ENCODE measurements at places on chromosomes 11 and 22.

DNA sequence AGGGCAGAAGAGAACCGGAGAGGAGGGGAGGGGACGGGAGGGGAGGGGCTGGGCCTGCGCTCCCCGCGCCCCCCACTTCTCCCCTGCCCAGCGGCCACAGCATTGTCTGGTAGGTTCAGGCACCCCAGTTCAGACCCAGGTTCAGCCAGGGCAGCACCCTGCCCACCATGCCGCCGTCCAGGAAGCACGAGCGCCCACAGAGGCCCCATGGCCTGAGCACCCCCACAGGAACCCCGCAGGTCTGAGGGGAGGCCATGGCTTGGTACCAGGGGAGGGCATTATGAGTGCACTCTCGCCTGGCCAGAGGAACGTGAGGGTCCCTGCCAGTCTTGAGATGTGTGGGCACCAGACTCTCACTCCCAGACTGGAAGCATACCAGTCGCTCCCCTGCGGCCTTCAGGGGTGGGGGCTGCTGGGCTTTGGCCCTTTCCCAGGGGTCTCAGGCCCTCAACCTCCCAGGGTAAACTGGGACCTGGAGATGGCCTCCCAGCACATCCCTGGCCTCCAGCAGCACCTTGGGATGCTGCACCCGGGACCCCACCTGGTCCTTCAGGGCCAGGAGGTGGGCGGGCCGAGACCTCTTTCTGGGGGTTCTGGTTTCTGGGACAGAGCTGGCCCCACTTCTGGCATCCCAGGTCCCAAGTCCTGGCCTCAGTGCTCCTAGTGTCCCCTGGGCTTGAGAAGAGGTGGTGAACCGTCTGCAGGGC lies 597 bp upstream of the PLXNB2 start:
- no peak for DNase-seq

DNA sequence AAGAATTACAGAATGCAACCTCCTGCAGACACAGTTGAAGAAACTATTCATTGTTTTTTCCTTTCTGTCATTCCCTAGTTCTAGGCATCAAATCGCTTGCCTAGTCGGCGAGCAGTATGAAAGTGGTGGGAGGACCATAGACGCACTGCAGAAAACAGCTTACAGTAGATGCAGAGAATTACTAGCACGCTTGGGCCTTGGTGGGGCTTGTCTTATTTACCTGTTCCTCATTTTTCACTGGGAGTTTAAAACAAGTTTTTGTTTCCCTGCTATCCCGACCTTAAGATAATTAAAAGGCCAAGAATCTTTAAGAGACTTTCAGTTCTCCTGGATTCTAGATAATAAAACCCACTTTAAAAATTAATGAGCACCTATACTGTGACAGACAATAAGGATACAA lies 713 bp upstream of the ARL14EP start:
- DNase-seq, result no peak

DNA sequence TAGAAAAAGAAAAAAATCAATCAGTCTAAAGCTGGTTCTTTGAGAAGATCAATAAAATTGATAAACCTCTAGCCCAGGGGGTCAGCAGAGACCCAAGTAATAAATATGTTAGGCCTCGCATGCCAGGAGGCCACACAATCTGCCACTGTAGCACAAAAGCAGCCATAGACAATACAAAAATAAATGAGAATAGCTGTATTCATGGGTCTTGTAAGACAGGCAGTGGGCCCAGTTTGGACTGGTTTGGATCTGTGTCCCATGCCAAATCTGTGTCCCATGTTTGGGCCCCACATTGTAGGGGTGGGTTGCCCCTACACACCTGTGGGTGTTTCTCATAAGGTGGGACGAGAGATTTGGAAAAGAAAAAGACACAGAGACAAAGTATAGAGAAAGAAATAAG lies 6.6 kb upstream of the PLAAT4 start:
- DNase-seq, result no peak

DNA sequence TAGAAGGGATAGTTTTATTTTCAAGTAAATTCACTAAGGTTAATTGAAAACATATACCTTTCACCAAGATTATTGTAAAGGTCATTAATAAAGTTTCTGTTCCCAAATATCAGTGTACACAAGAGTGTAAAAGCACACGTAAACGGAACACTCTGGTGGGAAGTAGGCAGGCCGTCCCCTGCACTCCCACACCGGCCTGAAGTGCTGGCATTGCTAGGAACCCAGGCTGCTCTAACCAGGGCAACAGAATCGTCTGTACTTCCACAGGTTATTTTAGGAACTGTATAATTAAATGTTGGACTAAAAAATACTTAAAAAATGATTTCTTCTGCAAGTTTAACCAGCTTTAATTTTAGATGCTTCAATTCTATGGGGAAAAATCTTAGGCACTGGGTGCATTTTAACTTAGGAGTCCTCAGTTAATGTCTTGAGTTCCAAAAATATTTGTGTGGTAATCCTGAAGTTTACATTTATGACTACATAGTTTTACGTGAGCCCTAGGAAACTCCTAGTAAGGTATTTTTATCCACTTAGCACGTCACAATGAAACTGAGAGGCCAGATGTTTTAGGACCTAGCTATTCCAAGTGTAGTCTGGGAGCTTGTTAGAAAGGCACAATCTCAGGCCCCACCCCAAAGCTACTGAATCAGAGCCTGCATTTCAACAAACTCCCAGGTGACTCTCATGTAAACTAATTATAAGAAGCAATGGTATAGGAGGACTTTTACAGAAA lies 31.2 kb downstream of the KMT5B start:
- no peak for DNase-seq

- DNase-seq, result no peak
Observed at GRCh38 chr11:122172352-122173073, 56.5 kb upstream of the BLID start.

Data from substantia nigra (tissue), 51 donors.